ENCODE measurements at places on chromosomes 7 and 10.

DNA sequence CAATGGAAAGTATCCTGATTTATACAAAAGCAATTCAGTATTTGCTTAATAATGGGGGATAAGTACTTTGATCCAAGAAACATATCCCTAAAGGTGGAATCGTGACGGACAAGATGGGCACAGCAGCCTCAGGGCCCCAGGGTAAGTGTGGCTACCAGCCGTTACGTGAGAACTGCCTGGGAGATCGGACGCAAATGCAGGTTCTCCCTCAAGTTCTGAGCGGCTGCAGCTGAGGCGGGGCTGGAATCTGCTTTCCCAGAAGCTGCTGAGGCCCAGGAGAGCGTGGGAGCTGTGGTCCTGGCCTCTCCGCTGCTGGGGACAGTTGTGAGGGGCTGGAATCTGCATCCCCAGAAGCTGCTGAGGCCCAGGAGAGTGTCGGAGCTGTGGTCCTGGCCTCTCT lies 13.5 kb downstream of the FOXL3 start:
- no peak for DNase-seq

GRCh38 chr10:126208726-126209302 lies 179.5 kb downstream of the ADAM12 start:
- no peak for DNase-seq

DNA sequence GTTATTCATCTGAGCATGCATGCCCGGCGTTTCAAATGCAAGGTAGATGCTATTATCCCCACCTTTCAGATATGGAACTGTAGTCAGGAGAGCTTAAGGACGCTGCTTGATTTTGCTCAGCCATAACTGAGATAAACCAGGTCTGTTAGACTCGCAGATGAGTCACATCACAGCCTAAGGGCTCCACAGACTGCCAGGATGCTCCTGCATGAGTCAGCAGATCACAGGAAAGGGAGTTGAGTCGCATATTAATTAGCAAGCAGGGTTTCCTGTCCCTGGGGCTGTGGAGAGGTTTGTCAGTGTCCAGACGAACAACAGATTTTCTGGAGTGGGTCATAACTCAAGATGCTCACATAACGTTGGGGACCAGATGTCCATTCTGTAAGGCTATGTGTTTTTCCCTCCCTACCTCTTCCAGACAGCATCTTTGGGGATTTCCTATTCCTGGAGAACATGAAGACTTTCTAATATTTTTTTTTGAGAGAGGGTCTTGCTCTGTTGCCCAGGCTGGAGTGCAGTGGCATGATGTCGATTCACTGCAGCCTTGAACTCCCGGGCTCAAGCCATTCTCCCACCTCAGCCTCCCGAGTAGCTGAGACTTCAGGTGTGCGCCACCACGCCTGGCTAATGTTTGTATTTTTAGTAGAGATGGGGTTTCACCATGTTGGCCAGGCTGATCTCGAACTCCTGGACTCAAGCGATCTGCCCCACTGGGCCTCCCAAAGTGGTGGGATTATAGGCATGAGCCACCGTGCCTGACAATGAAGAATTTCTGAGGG lies 36.7 kb downstream of the PFKFB3 start:
- DNase-seq: peak; percentile 49

DNA sequence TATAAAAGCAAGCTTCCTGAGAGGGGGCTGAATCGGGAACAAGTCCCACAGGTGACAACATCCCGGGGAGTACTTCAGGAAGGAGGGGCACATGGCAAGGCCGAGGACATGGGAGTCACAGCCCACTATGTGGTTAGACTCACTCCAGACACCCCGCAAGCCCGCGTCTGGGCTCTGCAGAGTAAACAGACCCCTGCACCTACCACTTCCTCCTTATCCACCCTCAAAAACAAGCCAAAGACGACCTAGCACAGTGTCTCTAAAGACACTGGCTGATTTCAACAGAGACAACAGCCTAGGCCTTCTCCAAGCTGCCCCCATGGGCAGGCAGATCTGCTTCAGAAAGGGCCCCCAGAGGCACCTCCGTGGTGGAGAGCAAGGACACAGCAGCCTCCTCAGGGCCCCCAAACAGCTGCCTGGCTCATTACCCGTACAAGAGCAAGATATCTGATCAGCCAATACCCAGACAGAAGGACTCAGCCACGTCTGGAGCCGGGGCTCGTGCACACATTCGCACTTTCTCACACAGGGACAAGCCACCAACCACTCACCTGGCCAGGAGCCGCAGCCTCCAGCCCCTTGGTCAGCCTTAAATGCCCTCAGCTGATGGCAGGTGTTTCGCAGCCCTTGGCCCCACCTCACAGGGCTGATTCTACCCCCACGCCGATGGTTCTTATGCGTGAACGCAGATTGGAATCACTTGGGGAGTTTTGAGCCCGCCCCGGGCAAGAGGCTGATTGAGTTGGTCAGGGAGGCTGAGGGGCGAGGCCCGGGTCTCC lies 10.7 kb upstream of the KPNA7 start:
- DNase-seq: no peak

DNA sequence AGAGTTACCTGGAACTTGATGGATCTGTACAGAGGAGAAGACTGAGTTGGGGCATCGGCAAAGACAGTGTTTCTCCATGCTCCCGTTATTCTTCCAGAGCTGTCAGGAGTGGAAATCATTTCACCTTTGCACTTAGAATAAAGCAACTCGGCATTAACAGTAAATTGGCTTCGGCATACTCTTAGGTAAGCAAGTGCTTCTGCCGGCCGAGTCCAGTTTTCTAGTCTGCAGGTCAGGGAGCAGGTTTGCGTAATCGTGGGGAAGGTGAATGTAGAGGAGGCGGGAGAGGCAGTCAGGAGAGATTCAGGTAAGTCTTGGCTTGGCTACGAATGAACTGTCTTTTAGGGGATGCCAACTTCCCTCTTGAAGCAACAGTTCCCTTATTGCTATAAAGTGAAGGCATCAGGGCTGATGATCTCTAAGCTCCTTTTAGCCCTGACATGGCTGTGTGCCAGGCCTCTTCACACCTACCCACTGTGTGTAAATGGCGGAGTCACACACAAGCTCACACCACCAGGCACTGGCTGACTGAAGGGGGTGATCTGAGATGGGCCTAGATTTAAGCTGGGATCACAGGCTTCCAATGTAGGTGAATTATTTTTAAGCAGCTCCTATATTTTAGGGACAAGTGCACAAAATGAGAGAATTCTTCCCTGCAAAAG lies 127.1 kb downstream of the GATA3 start:
- DNase-seq: no peak

DNA sequence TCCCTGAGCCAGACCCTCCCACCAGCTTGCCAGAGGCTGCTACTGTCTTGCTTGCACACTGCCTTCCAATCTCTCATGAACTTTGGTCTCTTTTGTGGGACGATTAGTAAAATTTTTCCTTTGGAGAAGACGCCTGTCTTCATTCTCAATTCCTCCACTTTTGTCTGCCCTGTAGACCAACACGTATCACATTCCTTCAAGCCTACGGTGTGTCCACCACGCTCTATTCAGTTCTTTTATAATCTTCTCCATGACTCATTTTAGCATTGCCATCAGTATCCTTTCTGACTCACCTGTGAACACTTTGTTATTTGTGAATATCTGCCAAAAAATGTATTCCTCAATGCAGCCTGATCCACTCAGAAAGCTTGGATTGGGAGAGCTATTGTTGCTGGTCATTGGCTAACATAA lies 1.4 kb downstream of the GIMAP5 start:
- DNase-seq: no peak

GRCh38 chr7:30163231-30163894 lies 28.6 kb downstream of the MTURN start:
- DNase-seq: no peak

- no peak for DNase-seq
These were observed 46.5 kb downstream of the INHBA start for GRCh38 chr7:41656366-41656765.

DNA sequence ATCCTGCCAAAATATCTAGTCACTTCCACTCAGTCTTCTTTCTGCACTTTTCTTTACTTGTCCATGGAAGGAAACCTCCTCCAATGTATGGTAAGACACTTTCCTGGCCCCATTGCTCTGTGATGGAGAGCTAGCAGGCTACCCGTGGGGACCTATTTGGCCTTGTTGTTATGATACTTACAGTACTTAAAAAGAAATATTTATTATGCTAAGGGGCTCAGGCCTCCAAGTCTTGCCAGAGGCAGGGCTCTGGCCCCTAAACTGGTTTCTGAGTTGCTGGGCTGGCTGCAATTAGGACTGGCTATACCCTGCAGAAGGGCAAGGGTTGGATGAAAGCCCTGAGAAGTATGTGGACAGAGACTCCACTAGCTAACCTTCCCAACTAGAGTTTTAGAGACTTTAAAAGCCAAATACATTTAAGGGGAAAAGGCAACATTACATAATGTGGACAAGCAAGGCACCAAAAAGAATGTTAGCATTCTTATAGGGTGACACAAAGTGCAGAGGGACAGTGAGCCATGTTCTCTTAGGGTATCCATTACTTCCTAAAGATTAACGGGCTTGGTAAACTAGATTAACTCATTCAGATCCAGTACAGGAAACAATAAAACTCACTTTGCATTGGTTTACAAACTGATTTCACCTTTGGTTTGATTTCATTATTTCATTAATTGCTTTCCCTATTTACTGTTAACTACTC lies 84.9 kb upstream of the INHBA start:
- DNase-seq: no peak

- no peak for DNase-seq
These were observed 11.6 kb downstream of the LBX1 start for GRCh38 chr10:101217450-101218281.

GRCh38 chr7:158353606-158354570 lies 233.7 kb downstream of the PTPRN2 start:
- no peak for DNase-seq

DNA sequence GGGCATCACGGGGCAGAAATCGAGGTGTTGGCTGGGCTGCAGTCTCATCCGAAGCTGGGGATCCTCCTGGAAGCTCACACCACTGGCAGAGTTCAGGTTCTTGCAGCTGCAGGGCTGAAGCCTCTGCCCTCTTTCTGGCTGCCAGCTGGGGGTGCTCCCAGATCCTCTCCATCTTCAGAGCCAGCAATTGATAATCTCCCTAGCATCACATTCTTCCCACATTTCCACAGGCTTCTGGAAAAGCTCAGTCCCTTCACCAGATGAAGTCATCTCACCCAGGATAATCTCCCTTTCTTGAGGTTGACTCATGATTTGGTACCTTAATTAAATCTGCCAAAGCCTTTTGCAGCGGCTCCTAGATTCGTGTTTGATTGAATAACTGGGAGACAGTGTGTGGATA lies 55.2 kb downstream of the NRP1 start:
- DNase-seq: no peak

GRCh38 chr10:132196178-132197113 lies 9.7 kb downstream of the DPYSL4 start:
- DNase-seq: no peak

DNA sequence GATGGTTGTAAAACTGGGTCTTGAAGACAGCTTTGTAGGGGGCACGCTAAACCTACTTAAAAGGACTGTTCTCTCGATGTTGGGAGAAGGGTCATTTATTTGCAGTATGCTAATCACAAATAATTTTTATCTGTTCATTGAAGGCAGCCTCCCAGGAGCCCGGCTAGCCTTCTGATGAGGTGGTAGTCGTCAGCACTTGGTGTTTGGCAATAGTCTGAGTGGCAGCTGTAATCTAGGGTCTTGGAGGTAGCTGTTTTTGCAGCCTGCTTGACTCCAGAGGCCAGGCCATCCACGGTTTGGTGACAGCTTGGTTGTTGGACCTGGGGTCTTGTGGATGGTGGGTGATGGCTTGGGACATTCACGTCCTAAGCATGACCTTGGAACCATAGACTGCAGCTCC lies 2.2 kb downstream of the GTF2IRD1 start:
- DNase-seq: no peak

GRCh38 chr7:155331396-155331795 lies 33.7 kb downstream of the INSIG1 start:
- DNase-seq: no peak

DNA sequence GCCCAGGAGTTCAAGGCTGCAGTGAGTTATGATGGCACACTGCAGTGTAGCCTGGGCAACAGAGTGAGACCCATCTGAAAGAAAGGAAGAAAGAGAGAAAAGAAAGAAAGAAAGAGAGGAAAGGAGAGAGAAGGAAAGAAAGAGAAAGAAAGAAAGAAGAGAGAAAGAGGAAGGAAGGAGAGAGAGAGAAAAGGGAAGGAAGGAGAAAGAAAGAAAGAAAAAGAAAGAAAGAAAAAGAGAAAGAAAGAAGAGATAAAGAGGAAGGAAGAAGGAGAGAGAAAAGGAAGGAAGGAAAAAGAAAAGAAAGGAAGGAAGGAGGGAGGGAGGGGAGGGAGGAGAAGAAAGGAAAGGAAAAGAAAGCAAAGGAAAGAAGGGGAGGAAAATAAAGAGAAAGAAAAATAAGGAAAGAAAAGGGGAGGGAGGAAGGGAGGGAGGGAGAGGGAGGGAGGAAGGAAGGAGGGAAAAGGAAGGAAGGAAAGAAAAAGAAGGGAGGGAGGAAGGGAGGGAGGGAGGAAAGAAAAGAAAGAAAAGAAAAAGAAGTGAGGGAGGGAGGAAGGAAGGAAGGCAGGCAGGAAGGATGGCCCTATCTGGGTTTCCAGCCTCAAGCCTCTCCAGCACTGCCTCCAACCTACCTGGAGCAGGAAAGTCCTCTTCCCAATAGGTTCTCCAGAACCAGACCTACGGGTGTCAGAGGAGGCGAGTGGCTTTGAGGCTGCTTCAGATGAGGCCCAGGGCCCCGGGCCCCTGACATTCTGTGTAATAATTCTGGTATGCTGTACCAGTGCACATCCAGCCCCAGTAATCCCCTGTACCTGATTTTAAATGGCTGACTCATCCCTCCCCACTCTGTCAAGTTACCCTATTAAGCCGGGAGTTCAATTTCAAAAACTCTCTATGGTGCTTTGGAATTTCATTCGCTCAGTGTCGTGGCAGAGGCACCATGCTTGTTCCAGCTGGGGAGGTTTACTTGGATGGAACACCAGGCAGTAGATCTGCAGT lies 6.8 kb upstream of the PARD3 start:
- no peak for DNase-seq

GRCh38 chr7:32896564-32897347 lies 5.2 kb upstream of the KBTBD2 start:
- no peak for DNase-seq

- peak; percentile 34 for DNase-seq
These were observed at the start of gene HOXA13 for GRCh38 chr7:27199849-27200760. HOXA13 (minus strand) TSS chr7:27200091; CDS start chr7:27200077, 14 bp downstream.

DNA sequence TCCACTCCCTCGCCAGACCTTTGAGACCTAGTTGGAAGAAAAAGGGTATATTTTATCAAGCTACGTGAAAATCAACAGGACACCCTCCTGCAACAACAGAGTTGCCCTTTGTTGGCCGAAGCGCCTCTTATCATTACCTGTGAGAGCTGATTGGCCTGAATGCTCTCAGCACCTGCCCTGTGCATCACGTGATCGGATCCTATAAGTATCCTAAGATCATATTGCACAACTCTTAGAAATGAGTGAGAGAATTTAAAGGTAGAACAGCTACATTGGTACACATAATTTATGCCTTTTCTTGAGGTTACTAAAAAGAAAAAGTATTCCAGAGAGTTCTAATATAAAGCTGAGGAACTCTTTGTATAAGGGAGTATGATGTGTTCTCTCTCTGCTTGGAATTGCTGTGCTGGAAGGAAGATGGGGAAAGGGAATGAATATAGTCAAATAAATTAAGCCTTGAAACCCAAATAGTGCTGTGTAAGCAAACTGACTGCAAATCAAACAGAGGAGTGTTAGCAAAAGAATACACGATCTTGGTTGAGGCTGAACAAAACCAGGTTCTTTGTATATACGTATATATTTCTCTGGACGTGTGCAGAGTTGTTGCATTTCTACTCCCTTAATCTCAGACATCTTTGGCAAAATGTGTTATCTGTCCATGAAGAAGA lies 69.3 kb downstream of the LRRC4 start:
- no peak for DNase-seq
